Daoy (cell line): ENCODE measurements at places on chromosomes 5 and 9. TPM values are rescaled to one million over a fixed set of nuclear protein-coding genes. Genes with fewer than 3 reads are reported as not detected.

PCDHB10 gene
- total RNA-seq, result 0.40 and 0.71 TPM in 2 replicates

UBE2QL1 gene
- 0.40 and 0.65 TPM in 2 replicates for total RNA-seq

FAM151B gene
- 4.3 and 7.0 TPM in 2 replicates for total RNA-seq

ACTBL2 gene
- total RNA-seq, result 7.1 and 8.7 TPM in 2 replicates

IL13 gene
- not detected in 2 replicates for total RNA-seq
